ENCODE measurements at places on chromosomes 1 and 21.
A peak's percentile ranks its signal among the peaks of the same experiment; 100 is the strongest.

GRCh38 chr1:220207411-220207810, 64.8 kb downstream of the RAB3GAP2 start:
- no peak for ATAC-seq

- ATAC-seq = peak; percentile 89
Measured at GRCh38 chr1:1291548-1292441, 11.6 kb downstream of the SCNN1D start.

DNA sequence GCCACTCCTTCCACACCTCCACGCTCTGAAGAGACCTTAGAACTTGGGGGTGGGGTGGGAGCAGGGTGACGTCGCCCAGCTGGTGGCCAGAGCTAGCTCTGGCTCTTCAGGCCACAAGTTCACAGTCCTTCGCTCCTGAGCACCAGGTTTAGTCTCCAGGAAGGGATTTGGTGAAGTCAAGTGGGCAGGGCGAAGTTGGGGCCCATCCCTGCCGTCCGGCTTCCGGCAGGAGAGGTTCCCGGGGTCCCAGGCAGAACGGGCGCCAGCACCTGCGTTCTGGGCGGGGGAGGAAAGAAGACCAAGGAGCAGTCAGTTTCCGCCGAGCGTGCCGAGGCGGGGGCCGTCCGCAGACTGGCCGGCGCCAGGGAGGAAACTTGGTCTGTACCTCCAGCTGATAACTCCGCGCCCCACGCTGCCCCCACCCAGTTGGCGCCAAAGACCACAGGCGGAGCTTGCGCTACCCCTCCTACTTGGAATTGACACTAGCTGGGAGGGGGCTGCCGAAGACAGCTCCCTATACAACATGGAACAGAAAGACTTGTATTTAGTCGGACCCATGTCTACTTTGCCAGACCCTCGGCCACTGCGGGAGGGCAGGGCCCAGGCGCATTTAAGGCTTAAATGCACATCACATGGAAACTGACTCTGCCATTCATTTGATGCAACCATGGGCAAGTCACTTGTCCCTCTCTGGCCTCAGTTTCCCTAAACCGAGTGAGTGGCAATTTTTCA, 995 bp downstream of the ID3 start:
- no peak for ATAC-seq

- no peak for ATAC-seq
Measured at GRCh38 chr1:202235003-202235660, 41.5 kb downstream of the LGR6 start.

- no peak for ATAC-seq
Measured at GRCh38 chr1:4319496-4319895, 334.9 kb upstream of the AJAP1 start.

All from activated CD4-positive, CD25-positive, alpha-beta regulatory T cell treated with anti-CD3 and anti-CD28 coated beads, Interleukin-2, amount 50 U/mL, for 24 hours (primary cell).